Thoracic aorta (tissue), 2 donors: ENCODE measurements at places on chromosomes 4 and X. TPM values are rescaled to one million over a fixed set of nuclear protein-coding genes. Genes with fewer than 3 reads are reported as not detected.

PRDM5 gene
- 19.9 TPM for total RNA-seq

EVC2 gene
- total RNA-seq, result 24.2 TPM

OTUD6A gene
- not detected for total RNA-seq

TRMT44 gene
- 19.8 TPM for total RNA-seq

PTCHD1 gene
- 1.6 TPM for total RNA-seq

TKTL1 gene
- total RNA-seq, result not detected

GRCh38 chr4:75248770-75249407 is 265.3 kb downstream of the RCHY1 start:
- no peak for DNase-seq

DNA sequence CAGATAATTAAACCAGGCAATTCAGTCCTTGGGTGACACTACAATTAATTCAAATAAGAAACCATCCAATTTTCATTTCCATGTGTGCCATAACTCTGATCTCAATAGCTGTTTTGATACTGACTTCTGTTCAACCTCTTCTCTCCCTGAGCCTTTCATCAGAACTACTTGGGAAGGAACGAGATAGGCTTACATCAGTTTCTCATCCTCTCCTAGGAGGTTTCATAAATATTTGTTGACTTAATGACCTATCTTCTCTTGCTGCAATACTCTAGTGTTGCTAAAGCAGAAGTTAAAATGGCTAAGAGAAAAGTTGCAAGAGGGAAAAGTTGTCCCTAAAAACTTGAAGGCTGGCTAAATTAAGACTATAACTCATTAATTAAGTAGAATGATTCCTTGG is 41.8 kb downstream of the PRKG2 start:
- DNase-seq, result no peak

- no peak for DNase-seq
These were observed 22.1 kb downstream of the TNIP2 start for GRCh38 chr4:2733844-2734574.

- DNase-seq, result no peak
These were observed 17.1 kb upstream of the TMEM150C start for GRCh38 chr4:82578935-82579334.

DNA sequence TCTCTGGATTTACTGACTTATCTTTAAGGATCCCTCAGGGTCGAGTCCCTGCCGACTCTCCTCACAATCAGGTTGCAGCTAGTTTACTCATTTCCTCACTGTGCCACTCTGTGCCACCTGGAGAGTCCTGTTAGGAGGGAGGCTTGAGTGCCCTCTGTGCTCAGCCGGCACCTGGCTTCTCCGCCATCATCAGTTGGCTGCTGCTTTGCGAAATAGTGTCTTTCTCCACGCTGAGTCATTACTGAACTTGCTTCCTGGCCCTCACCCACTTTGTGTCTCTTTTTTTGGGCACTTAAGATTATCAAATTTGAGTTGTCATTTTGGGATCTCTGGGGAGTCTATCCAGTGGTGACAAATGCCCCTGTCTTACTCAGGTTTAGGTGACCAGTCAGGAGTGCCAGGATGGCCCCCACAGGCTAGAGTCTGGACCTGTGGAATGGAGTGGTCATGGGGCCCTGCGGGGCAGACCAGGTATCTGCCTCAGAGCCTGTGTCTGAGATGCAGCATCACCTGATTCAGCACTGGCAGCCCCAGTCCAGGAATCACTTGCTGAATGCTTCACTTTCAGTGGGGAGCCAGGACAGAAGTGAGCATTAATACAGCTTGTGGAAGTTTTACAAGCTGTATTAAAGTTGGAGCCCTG is 37.7 kb downstream of the JADE1 start:
- no peak for DNase-seq

DNA sequence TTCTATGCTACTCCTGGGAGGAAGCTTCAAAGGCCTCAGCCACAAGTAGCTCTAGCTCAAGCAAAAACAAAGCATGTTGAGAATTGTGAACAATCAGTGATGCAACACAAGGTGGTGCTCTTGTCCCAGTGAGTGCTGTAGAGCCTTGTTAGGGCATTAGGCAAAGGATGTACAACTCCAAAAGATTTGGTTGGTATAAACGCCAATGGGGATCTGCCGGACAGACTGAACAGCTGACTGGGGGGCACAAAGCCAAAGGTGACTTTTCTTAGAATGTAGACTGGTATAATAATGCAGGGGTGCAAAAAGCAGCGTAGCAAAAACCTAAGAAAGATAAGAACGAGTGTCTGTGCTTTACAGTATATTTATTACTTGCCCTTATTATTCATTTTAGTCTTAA is 62.6 kb upstream of the ALB start:
- no peak for DNase-seq

- no peak for DNase-seq
These were observed 103.3 kb upstream of the PCDH18 start for GRCh38 chr4:137635601-137636000.
